ENCODE measurements at places on chromosomes 2 and 18.

DNA sequence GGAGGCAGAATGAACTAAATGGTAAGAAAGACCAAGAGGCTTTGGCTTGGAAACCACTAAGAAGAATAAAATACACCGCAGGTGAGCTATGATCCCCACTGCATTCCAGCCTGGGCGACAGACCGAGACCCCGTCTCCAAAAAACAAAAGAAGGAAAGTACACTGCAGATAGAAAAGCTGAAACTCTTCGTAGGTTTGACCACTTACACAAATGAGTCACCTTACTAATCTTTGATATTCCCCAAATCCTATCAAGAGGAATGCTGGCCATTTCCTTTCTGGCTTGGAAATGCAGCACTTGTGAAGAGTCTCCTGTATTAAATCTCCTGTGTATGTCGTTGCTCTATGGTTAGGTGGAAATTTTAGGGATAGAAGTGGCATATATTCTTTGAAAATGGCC is 108.8 kb downstream of the MTCL1 start:
- no peak overlapping the region for H3K4me3 ChIP-seq
- H3K36me3 ChIP-seq, result no peaks in the 10 kb centered on the region
- no peaks in the 10 kb centered on the region for H3K27me3 ChIP-seq
- H3K4me1 ChIP-seq, result no peaks in the 10 kb centered on the region
- DNase-seq, result no peak

GRCh38 chr2:226307487-226308322 is 491.9 kb downstream of the IRS1 start:
- no peak for DNase-seq
- H3K36me3 ChIP-seq, result no peaks in the 10 kb centered on the region
- peaks cover 9% of the 10 kb centered on the region for H3K4me1 ChIP-seq

- no peak overlapping the region for H3K4me3 ChIP-seq
- no peaks in the 10 kb centered on the region for H3K36me3 ChIP-seq
- no peak for DNase-seq
- no peak overlapping the region for H3K27ac ChIP-seq
- H3K4me1 ChIP-seq, result no peaks in the 10 kb centered on the region
These were observed 189.3 kb upstream of the MYT1L start for GRCh38 chr2:2520401-2520811.

DNA sequence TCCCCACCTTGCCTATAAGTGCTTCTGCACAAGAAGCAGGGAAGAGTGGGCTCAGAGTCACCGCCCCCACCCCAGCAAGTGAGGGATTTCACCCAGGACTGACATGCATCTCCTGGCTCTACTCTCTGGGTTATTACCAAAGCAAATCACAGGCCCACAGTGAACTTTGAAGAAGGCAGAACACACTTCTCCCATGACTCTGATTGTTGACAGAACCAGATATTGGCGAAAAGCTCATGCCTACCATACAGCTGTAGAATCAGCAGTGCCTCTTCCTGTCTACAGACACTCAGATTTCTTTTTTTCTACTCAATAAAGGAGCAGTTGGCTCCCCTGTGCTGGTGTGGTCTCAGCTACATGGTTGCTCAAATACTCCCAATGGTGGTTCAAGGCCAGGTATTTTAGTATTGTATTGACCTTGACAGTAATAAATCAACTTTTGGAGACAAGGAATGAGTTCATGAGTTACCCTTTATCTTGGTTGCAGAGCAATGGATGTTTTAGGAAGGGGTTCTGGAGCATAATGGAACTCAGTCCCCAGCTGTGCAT is 512.9 kb upstream of the ID2 start:
- no peak overlapping the region for H3K4me3 ChIP-seq
- H3K27me3 ChIP-seq, result no peaks in the 10 kb centered on the region
- H3K36me3 ChIP-seq, result no peaks in the 10 kb centered on the region
- DNase-seq, result no peak

DNA sequence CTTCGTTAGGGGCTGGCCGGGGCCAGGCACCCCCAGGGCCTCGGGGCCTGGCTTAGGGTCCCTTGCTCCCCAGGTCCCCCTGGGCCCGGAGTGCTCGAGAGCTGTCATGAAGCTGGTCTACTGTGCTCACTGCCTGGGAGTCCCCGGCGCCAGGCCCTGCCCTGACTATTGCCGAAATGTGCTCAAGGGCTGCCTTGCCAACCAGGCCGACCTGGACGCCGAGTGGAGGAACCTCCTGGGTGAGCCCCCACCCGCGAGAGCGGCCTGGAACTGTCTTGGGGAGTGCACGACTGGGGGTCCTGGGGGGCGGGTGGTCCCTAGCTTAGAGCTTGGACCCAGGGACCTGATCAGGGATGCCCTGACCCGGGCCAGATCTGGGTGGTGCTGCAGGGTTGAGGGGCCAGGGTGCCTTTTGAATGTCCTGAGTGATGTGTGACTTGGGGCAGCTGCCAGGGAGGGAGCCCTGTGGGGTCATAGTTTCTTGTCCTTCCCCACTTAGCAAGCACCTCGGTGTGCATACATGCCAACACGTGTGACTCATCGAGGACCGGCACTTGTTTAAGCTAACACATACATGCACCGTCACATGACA is 27.9 kb downstream of the GPC1 start:
- H3K27ac ChIP-seq, result no peak overlapping the region
- no peak overlapping the region for H3K4me3 ChIP-seq
- H3K36me3 ChIP-seq, result no peaks in the 10 kb centered on the region
- no peak for DNase-seq

- H3K27ac ChIP-seq, result no peak overlapping the region
- no peaks in the 10 kb centered on the region for H3K4me1 ChIP-seq
- H3K36me3 ChIP-seq, result no peaks in the 10 kb centered on the region
- no peaks in the 10 kb centered on the region for H3K27me3 ChIP-seq
These were observed 29.2 kb downstream of the UNC50 start for GRCh38 chr2:98637401-98638147.

GRCh38 chr2:207265869-207266268 is 100.1 kb upstream of the KLF7 start:
- H3K4me3 ChIP-seq, result no peak overlapping the region
- no peak overlapping the region for H3K27ac ChIP-seq
- H3K4me1 ChIP-seq, result no peaks in the 10 kb centered on the region
- no peaks in the 10 kb centered on the region for H3K36me3 ChIP-seq

DNA sequence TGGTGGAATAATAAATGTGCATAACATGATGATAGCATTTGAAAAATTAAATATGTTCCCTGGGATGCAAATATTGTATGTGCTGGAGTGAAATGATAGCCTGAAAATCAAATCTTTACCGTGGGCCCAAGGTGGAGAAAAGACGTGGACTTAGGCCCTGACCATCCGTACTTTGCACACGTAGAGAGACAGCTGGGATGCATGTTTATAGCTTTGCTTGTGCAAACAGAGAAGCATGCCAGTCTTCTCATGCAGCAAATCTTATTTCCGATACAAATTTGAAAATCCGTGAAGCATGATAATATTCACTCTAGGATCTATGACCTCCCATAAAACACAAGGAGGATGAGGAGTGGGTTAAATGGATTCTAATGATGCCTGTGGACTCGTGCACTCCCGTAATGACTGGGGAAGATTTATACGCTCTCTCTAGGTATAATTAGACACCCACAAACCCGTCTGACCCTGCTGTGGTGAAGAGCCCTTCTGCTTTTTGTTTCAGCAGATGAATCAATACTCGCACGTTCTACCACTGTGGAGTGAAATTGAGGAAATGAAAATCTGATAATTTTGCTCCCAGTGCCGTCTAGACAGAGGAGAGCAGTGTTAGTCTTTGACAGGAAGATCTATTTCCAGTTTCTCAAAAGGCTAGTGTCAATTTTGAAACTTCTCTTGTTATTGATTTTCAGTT is 810.3 kb upstream of the SALL3 start:
- no peaks in the 10 kb centered on the region for H3K4me1 ChIP-seq
- no peaks in the 10 kb centered on the region for H3K27me3 ChIP-seq
- DNase-seq, result no peak
- H3K27ac ChIP-seq, result no peak overlapping the region
- no peak overlapping the region for H3K4me3 ChIP-seq

DNA sequence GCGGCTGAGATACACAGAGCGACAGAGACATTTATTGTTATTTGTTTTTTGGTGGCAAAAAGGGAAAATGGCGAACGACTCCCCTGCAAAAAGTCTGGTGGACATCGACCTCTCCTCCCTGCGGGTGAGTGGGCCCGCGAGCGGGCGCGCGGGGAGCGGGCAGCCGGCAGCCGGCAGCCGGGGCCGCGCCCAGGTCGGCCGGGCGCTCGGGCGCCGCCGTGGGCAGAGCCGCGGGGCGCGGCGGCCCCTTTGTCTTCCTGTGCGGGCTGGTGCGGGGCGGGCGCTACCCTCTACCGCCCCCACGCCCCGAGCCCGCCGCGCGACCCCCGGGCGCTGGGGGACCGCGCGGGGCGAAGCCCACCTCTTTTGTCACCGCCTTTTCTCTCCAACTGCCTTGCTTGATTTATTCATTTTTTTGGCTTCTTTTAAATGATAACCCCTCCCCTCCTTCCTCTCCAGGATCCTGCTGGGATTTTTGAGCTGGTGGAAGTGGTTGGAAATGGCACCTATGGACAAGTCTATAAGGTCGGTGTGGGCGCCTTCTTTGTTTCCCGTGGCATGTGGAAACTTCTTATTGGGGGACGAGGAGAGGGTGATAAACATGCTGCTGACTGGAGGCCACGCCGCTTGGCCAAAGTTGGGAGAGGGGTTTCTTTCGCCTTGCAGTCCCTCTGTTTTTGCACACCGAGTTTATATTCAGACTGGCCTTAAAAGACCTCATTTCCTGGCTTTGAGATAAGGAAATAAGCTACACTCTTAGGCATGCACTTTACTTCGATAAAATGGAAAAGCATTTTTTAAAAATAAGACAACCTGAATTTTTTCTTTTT is 722 bp downstream of the MAP4K4 start:
- peak overlapping the region; percentile 80 for H3K4me3 ChIP-seq
- peak overlapping the region; percentile 88 for H3K27ac ChIP-seq
- H3K36me3 ChIP-seq, result no peaks in the 10 kb centered on the region
- peaks cover 48% of the 10 kb centered on the region for H3K4me1 ChIP-seq
- DNase-seq, result no peak

GRCh38 chr2:236988690-236989624 is 96.7 kb upstream of the COPS8 start:
- no peak for DNase-seq
- no peaks in the 10 kb centered on the region for H3K36me3 ChIP-seq
- H3K27ac ChIP-seq, result peak overlapping the region; percentile 45
- H3K27me3 ChIP-seq, result no peaks in the 10 kb centered on the region
- H3K4me3 ChIP-seq, result no peak overlapping the region

- H3K27ac ChIP-seq, result no peak overlapping the region
- no peaks in the 10 kb centered on the region for H3K36me3 ChIP-seq
- no peaks in the 10 kb centered on the region for H3K27me3 ChIP-seq
- H3K4me1 ChIP-seq, result no peaks in the 10 kb centered on the region
- H3K4me3 ChIP-seq, result no peak overlapping the region
- DNase-seq, result no peak
These were observed 122.2 kb upstream of the PXDN start for GRCh38 chr2:1866402-1867111.

- H3K4me1 ChIP-seq, result no peaks in the 10 kb centered on the region
- H3K27ac ChIP-seq, result no peak overlapping the region
- H3K4me3 ChIP-seq, result no peak overlapping the region
- no peaks in the 10 kb centered on the region for H3K36me3 ChIP-seq
- DNase-seq, result no peak
- H3K27me3 ChIP-seq, result no peaks in the 10 kb centered on the region
These were observed 37.5 kb downstream of the NR4A2 start for GRCh38 chr2:156294945-156295580.

DNA sequence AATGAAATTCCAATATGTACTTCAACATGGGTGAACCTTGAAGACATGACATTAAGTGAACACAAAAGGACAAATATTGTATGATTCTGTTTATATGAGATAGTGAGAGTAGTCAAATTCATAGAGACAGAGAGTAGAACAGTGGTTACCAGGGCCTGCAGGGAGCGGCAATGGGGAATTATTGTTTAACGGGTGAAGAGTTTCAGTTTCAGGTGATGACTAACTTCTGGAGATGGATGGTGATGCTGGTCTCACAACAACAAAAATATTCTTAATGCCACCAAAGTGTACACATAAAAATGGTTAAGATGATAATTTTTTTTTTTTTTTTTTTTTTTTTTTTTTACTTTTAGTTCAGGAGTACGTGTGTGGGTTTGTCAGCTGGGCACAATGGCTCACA is 109.4 kb upstream of the TMEM200C start:
- no peaks in the 10 kb centered on the region for H3K27me3 ChIP-seq
- no peaks in the 10 kb centered on the region for H3K4me1 ChIP-seq
- H3K36me3 ChIP-seq, result no peaks in the 10 kb centered on the region
- H3K27ac ChIP-seq, result no peak overlapping the region
- no peak overlapping the region for H3K4me3 ChIP-seq

DNA sequence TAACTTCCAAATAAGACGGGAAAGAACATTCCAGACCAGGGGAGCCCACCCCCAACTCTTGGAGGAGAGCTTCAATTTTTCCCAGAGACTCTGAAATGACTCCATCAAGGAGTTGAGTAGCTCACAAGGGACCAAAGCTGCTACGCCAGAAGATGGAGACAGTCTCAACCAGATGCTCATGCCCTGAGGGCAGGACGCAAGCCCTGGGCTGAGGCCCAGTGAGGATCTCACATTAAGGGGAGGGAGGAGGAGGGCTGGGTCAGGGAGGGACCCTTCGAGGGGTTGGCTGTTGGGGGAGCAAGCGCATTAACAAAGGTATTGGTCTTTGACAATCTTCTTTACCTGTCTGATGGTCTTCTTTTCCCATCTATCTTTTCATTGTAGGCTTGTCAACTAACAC is 141.3 kb upstream of the SLC1A4 start:
- no peaks in the 10 kb centered on the region for H3K36me3 ChIP-seq
- no peak for DNase-seq

GRCh38 chr18:79471046-79471445 is 75.3 kb downstream of the NFATC1 start:
- peaks cover 8% of the 10 kb centered on the region for H3K36me3 ChIP-seq
- no peak for DNase-seq
- no peaks in the 10 kb centered on the region for H3K4me1 ChIP-seq
- no peak overlapping the region for H3K27ac ChIP-seq
- H3K4me3 ChIP-seq, result no peak overlapping the region
- no peaks in the 10 kb centered on the region for H3K27me3 ChIP-seq

GRCh38 chr2:43399515-43400264 is 173.3 kb upstream of the ZFP36L2 start:
- H3K4me3 ChIP-seq, result no peak overlapping the region
- no peaks in the 10 kb centered on the region for H3K36me3 ChIP-seq
- H3K4me1 ChIP-seq, result peaks cover 46% of the 10 kb centered on the region
- no peaks in the 10 kb centered on the region for H3K27me3 ChIP-seq
- no peak for DNase-seq

- peak overlapping the region; percentile 14 for H3K4me3 ChIP-seq
- H3K4me1 ChIP-seq, result peaks cover 61% of the 10 kb centered on the region
- no peak for DNase-seq
- no peaks in the 10 kb centered on the region for H3K36me3 ChIP-seq
- no peaks in the 10 kb centered on the region for H3K27me3 ChIP-seq
These were observed 116.9 kb downstream of the SMAD7 start for GRCh38 chr18:48833701-48834412.

All from vagina (tissue), 2 donors.